ENCODE measurements at places on chromosomes 13 and 19.

DNA sequence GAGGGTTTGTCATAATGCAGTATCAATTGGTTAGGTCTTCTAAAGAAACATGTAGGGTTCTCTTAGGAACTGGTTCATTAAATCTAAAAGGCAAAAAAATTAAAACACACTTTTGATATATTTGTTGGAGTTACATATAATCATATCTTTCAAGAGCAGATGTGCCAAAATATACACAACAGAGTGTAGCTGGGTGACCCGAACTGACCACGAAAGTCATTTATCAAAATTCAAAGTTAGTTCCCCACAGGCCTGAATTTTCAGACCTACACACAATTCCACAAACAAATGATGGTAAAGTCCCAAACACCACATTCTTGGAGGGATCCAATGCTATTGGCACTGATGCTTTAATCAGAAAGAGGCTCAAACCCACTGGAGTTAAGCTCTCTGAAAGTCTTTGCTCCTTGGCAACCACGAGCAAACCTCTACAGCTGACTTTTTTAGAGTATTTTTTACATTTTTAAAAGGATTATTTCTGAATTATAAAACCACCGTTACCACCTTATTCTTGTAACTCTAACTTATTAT, 50.9 kb downstream of the IRS2 start:
- no peak for DNase-seq

DNA sequence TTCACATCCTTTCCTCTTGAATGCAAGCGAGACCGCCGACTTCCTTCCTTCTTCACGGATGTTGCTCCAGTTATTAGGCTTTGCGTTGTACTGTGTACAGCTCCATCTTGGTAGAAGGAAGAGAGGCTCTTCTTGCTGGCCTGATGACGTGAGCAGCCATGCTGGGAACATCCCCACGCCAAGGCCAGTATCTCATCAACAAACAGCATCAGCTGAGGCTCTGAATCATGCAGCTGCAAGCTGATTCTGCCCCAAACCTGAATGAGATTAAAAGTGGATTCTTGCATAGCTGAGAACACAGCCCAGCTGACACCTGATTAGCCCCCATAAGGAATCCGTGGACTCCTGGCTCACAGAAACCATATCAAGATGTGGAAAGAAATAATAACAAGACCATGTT, 809.6 kb downstream of the EFNB2 start:
- DNase-seq: no peak

- DNase-seq: no peak
Measured at GRCh38 chr13:96089749-96090239, at the start of gene HS6ST3. Gene HS6ST3 (plus strand): TSS chr13:96090107.

- no peak for DNase-seq
Measured at GRCh38 chr13:113607056-113607888, 22.7 kb downstream of the TFDP1 start.

DNA sequence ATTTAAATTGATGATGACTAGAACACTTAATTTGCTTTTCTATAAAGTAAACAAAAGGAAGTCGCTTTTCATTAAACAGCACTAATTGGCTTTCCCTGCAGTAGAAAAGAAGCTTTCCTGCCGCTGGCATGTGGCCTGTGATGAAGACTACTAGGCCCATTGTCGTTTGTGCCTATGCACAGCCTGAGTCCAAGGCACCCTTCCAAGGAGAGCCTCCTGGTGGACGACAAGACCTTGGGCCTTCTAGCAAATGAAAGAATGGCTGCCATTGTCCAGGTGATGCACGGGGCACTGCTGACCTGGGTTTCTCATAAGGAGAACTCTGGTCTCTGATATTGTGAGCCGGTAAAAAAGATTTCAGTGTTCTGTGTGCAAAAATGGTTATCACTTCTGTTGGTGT, 233.0 kb downstream of the COL4A1 start:
- no peak for DNase-seq

GRCh38 chr19:41860419-41861115, 512 bp downstream of the RPS19 start:
- DNase-seq: no peak

DNA sequence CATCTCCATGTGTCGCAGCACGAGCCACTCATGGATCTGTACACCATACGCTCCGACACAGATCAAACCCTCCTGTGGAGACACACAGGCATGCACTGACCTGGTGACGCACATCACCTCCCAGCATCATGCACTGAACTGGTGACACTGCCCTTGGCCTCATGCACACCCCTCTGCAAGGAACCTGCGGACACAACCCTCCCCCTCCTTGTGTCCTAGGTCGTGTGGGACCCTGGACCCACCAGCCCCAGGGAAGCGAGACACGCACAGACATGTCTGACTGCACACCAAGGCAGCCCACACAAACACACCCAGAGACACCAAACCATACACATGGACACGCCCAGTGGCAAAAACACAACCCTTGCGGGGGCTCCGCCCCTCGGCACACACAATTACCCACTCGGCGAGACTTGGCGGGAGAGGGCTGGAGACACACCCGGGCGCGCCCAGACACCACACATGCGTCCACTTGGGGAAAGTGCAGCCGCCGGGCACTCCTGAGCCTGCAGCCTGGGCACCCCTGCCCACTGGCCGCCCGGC, 2.0 kb upstream of the KCNN4 start:
- DNase-seq: no peak

DNA sequence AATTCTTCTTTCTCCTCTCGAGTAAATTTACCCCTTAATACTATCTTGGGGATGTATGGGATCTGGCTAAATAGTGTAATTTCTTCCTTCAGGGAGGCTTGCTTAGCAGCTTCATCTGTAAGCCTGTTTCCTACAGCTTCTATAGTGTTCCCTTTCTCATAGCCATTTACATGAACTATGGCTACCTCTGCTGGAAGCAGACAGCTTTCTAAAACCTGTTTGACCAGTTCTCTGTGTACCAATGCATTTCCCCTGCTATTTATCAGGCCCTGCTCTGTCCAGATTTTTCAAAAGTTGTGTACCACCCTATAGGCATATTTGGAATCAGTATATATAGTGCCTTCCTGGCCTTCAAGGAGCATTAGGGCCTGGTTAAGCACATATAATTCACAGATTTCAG, 113.6 kb upstream of the PCDH9 start:
- no peak for DNase-seq

DNA sequence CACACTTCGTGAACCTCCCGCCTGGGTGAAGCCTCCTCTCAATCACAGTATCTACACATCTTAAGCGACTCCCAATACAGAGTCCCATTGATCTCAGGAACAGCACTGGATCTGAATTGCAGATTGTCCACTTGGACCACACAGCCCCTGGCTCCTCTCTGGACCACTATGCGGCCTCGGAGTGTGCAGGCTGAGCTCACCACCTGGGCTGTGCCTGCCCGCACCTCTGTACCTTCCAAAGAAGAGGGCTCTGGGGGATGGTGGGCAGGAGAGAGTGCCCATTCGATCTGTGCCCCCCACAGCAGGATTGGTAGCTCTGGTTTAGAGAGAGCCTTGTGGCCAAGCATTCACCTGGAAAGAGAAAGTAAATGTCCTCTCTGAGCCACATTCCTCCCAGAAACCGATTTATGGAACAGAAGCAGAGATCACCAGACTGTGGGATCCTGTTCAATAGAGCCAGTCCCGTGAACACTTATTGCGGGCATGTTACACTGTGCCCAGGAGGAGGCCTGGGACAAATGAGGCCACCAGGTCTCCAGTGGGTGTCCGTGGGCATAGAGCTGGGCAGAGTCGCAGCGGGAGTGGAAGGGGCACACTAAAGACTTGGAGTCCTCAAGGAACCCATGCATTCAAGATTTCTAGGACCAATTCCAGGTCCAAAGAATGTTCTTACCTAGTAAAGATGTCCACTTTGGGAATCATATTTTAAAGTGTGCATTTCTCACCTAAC, 141.6 kb upstream of the SOX1 start:
- no peak for DNase-seq

GRCh38 chr13:62932256-62932883, 1516.7 kb upstream of the PCDH20 start:
- DNase-seq: no peak

DNA sequence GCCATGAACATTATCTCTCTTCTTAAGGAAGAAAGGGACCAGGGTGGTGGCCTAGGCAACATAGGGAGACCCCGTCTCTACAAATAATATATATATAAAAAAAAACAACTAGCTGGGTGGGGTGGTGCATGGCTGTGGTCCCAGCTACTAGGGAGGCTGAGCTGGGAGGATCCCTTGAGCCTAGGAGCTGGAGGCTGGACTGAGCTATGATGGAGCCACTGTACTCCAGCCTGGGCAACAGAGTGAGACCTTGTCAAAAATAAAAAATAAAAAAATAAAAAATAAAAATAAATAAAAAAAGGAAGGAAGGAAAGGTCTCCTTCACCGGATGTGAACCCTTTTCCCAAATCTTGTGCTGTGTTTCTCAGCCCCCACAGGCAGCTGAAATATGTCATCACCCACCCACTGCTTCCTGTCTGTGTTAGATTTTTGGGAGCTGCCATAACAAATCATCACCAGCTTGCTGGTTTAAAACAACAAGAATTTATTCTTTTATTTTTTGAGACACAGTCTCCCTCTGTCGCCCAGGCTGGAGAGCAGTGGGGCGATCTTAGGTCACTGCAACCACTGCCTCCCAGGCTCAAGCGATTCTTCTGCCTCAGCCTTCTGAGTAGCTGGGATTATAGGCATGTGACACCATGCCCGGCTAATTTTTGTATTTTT, 9.5 kb upstream of the TSPAN16 start:
- no peak for DNase-seq

- peak; percentile 51 for DNase-seq
Measured at GRCh38 chr13:23899555-23899954, 2.3 kb upstream of the C1QTNF9B start.

DNA sequence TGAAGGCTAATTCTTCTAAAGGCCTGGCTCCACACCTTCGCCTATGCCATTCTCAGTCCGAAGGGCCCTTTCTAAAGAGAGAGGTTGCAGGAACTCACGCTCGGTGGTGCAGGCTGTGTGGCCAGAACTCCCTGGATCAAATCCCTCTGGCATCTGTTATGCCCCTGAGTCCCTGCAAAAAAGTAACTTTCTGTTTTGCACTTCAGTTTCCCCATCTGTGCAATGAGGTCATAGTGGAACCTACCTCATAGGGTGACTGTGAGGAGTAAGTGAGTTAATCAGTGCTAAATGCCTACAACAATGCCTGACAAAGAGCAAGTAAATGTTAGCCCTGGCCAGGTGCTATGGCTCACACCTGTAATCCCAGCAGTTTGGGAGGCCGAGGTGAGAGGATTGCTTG, 7.3 kb downstream of the IGSF23 start:
- no peak for DNase-seq

DNA sequence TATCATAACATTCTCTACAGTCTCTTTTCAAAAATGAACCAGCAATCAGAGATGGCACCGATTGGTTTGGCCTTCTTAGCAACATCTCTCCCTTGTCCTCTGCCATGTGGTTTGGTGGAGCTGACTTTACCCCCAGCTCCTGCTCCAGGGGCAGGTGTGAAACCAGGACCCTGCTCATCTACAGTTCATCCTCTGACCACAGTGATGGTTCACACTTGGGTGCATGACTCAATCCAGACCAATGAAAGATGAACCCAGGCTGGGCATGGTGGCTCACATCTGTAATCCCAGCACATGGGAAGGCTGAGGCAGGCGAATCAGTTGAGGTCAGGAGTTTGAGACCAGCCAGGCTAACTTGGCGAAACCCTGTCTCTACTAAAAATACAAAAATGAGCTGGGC, 33.6 kb upstream of the FFAR2 start:
- no peak for DNase-seq

- DNase-seq: no peak
Measured at GRCh38 chr13:38421590-38422560, 72.2 kb downstream of the UFM1 start.

DNA sequence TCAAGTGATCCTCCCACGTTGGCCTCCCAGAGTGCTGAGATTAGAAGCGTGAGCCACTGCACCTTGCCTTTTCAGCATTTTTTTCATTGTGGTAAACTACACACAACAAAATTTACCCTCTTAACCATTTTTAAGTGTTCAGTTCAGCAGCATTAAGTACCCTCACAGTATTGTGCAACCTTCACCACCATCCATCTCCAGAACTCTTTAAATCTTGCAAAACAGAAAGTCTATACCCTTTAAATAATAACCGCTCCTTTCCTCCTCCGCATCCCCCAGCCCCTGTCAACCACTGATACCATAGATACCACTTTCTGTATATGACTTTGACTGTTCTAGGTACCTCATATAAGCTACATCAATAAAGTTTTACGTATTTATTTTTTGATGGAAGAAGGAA, 20.8 kb upstream of the CASP14 start:
- no peak for DNase-seq

GRCh38 chr13:86830046-86830445, 841.1 kb upstream of the SLITRK5 start:
- DNase-seq: no peak

DNA sequence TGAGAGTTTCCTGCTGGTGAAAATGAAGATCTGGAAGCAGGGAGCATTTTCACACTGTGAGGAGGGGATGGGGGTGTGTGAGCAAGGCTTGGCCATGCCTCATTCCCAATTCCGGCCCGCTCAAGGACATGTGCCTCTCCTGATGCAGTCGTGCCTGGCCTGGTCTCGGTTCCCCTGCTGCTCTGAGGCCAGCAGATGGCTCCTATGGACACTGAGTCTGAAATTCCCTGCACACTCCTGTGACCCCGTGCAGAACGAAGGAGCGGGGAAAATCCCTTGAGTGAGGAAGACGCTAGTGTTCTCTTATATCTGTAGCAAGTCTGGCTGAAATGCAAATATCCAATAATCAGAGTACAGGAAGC, 363 bp upstream of the ZNF763 start:
- DNase-seq: no peak

GRCh38 chr13:36912973-36913372, 7.1 kb downstream of the SMAD9 start:
- DNase-seq: no peak

DNA sequence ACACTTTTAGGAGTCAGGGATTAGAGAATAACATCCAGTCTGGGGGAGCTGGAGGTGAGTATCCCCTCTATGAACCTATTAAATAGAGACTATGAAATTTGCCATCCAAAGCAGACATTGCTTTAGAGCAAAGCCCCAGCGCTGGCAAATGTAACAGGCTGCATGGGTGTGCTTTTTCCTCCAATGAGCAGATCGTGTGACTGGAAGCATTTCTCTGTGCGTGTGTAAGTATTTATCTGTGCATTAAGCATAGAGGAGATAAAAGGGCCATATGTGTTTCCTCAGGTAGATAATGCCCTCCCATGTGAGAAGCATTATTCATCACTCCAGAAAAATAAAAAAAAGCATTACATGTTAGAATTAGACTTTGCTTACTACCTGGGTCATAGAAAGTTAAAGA, 924 bp downstream of the TNFSF13B start:
- DNase-seq: no peak

- DNase-seq: no peak
Measured at GRCh38 chr13:71515744-71516038, 351.3 kb downstream of the DACH1 start.

Measured in muscle of arm (tissue), 14 donors.